ENCODE measurements at places on chromosomes 1 and 21.

DNA sequence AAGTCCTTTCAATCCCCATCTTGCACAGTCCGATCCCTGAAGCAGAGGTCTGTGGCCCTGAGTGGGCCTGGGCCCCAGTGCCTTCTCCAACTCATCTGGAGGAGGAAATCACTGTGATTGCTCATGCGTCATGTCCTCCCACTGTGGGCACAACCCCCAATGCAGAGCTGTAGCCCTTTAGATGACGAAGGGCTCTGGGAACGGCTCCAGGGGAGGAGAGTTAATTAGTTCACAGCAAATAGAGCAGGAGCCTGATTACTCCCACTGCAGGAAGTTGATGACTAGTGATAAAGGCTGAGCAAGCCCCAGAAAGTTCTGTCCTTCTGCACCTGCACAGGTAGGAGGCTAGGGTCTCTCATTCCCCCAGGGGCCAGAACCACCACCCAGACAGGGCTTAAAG, 111.5 kb downstream of the CCDC185 start:
- DNase-seq: no peak

DNA sequence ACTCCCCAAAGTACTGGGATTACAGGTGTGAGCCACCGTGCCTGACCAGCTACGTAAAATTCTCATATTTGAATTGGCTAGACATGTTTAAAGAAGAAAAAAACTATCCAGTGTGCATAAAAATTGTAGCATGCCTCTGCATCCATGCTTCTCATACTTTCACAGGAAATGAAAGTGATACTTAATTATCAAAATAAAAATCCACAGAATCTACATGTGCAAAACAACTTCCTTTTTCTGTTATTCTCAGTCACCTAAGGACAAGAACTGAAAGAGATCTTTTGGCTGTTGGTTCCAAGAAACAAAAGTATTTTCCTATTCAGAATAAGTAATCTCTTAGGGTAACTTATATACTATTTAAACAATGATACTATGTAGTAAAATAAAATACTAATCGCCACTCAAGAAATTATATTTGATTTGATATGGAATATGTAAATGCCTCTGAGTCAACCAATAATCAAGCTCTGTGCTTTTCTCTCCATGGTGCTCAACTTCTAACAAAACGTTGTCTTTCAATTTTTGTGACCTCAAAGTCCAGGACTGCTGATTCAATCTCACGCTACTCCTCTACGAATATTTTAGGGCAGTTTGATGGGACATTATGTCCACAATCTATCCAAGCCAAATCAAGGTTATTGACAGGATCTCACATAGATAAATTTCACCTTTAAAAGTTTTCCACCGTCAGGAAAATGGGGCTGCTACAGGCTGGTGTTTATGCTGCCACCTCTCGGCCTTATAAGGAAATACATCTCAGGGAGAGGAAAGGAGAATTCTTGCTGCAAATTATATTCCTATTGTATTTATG, 102.7 kb downstream of the ZNF281 start:
- no peak for DNase-seq

GRCh38 chr1:77412820-77413530, 131.2 kb downstream of the AK5 start:
- DNase-seq: no peak

GRCh38 chr21:35511696-35512162, 462.6 kb upstream of the RUNX1 start:
- no peak for DNase-seq

DNA sequence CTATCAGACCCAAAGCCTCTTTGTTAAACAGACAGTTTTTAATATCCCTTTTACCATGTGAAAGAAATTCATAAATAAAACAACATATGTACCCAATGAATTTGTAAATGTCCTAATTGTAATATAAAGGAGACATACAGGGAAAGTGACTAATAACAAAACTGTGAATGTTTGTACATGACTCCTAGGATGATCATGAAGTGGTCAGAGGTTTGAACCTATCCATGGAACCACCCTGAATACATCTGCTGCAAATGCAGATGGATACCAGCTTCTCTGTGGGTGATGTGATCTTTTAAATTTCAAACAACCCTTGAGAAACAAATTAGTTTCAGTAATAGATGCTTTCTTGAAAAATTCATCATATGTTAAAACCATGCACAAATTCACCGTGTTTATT, 16.7 kb upstream of the ACBD3 start:
- no peak for DNase-seq

DNA sequence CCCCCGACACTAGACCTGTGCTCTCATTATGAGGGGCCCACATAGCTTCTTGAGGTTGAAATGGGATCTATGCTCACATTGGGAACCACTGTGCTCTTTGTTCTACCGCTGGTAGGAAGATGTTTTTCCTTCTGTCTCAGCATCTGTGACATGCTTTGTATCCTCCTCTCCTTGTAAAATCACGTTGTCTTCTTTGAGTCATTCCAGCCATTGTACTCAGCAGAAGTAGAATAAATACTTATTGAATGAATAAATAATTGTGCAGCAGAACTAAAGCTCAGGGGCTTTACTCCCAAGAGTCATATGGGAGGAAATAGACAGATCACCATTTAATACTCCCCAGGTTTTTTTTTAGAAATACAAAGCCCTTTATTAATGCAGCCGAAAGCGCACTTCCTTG, 66.3 kb upstream of the EDEM3 start:
- DNase-seq: no peak

DNA sequence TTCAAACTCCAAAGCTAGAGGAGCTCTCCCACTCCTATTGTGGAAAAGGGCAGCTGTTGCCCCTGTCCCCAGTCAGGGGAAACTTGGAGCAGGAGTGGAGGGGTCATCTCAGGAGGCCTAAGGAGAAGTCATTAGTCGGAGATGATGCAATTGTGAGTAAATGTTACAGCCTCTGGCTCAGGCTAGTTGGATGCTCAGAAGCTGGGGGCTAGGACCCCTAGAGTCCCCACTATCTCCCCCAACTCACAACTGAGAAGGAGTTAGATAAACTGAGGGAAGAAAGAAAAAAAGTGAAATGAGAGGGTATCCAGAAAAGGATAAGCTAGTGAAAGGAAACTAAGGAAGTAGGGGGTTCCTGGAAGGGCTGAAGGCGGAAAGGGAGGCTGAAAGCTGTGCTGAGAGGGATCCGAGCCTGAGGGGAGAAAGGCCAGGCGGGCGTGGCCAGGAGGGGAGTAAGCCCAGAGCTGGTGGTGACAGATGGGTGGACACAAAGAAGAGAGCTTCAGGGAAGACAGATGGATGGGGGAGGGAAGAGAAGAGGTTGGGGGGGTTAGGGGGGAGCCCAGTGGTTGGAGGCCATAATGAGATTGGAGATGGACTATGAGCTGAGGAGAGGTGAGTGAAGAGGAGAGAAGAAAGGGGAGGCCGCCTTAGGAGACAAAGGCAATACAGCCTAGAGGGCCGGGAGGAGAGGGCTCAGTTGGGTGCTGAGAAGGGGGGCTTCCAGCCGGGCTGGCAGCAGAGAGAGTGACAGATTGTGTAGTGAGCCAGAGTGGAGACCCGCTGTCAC, 4.5 kb upstream of the NHLH1 start:
- DNase-seq: no peak

GRCh38 chr1:150472601-150473200, 14.5 kb upstream of the TARS2 start:
- peak; percentile 43 for DNase-seq

GRCh38 chr1:175725684-175726083, 17.7 kb downstream of the TNR start:
- no peak for DNase-seq

- no peak for DNase-seq
Observed at GRCh38 chr1:14106126-14106525, 406.1 kb downstream of the PRDM2 start.

GRCh38 chr21:44957901-44958451, 18.1 kb downstream of the SLX9 start:
- no peak for DNase-seq

DNA sequence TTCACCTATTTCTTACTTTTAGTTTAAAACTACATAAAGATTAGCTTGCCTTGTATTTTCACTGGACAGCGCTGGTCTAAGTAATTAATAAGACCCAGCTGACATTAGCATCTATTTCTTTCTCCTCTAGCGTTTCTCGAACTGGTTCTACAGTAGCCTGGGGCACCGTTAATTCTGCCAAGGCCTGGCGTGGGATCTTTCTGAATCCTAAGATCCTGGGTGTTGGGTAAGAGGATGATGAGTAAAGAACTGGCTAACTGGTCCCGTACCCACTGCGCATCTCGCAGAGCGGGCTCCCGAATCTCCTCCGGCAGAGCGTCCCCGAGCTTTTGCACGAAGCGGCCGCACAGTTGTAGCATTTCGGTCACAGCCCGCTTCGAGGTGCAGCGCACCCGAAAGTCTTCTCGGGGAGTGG, 309 bp downstream of the NSL1 start:
- no peak for DNase-seq

GRCh38 chr1:151058692-151059091, 730 bp downstream of the CDC42SE1 start:
- peak; percentile 61 for DNase-seq

DNA sequence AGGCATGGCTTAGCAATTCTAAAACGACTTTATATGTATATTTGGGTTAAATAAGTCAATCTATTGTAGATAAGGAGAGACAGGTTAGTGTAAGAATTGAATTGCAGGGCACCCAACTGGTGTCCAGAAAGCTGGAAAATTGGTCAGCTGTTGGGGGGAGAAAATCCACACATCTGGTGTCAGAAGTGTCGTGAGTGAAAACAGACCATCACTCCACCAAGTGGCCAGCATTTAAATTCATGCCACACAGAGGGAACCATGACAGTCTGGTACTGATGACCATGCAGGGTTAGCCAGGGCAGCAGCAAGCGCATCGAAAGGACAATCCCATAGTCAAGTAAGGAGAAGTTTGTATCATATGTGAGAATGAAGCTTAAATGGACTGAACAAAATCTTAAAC, 11.7 kb downstream of the LAX1 start:
- DNase-seq: no peak

DNA sequence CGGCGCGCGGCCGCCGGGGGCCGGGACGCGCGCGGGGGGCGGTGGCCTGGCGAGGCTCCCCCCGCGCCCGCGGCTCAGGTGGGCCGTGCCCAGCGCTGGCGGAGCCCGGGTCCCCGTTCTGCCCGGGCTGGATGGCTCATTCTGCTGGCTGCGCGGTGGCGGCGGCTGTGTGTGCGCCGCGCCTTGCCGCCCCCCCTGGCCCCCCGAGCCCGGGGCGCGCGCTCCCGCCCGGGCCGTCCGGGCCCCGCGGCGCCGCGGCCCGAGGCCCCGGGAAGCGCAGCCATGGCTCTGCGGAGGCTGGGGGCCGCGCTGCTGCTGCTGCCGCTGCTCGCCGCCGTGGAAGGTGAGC, at the start of gene EPHB2:
Gene EPHB2 (plus strand): TSS at position 139 of the 349 bp plus-strand sequence. CDS start 144 bp downstream, at position 283.
- DNase-seq: no peak

DNA sequence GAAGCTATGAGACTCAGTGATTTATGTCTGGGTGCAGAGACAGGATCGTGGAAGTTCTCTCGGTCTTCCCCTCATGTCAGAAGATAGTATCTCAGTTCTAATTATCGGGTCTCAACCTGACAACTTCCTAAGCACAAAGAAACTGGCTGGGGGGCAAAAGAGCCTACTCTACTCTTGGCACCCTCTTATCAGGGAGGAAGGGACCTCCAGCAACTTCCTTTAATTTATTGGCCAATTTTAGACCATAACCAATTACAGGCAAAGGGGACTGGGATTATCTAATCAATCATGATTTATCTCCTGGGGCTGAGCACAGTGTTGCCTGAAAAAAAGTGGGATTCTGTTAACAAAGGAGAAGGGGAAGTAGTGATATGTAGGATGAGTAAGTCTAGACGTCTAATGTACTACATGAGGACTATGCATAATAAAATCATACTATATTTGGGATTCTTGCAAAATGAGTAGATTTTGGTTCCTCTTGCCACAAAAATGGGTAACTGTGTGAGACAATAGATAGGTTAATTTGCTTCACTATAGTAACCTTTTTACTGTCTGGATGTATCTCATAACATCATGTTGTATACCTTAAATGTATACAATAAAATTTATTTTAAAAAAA, 98.8 kb downstream of the ZFYVE9 start:
- DNase-seq: no peak

- no peak for DNase-seq
Observed at GRCh38 chr1:81666586-81666985, 134.1 kb upstream of the ADGRL2 start.

DNA sequence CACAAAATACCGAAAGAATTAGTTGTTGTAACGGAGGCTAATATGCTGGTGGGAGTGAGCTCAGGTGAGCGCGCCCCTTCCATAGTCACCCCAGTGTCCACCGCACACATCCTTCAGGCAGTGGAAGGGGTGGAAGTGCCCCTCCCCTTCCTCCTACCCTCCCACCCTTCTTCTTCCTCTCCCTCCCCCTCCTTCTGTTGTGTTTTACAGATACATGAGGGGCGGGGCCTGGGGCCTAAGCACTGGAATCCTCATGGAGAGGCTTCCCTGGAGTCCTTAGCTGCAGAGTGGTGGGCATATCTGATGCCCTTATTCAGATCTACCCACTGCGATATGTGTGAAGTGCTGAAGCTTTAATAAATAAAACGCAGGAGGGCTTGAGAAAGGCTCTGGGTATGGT, 10.3 kb upstream of the ADARB1 start:
- DNase-seq: no peak

All from activated CD8-positive, alpha-beta memory T cell treated with anti-CD3 and anti-CD28 coated beads, Interleukin-2, amount 50 U/mL, for 48 hours (primary cell).